ENCODE measurements at places on chromosomes 2 and 18.

DNA sequence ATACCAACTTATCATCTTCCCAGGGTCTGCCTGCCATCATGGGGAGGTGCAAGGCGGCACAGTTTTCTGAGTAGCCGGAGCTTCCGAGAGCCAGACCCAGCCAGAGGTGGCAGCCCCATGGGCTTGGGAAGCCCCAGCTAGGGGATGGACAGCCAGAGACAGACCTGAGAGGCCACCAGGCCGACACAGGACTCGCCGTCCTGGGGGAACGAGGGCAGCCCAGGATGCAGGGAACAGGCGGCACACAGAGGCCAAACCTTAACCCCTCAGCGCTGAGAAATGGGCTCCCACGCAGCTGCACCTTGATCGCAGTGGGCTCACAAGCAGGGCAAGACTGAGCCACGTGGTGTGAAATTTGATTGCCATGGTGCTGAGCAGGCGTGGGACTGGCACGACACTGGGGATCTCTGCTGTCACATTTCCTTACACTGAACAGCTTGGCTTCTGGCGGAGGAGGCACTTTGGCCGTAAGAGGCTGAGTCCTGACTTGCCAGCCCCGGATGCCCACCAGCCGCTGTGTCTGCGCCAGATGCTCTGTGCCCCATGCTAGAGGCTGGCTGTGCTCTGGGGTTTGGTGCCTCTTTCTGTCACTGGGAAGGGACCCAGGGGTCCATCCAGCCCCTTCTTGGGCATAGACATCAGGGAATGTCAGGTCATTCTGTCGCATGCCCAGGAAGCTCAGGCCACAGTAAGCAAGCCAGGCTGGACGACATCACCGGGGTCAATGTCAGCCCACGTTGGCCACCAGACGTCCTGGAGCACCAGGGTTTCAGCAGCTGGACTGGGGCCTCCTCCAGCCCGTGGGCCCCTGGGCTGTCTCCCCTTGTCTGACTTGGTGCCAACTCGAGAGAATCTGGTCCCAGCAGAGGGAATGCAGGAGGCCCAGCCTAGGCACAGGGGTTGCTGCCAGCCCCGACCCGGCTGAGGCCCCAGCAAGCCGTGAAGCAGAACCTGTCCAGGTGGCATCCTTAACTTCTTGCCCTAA lies 312.1 kb upstream of the MYT1L start:
- DNase-seq, result no peak

DNA sequence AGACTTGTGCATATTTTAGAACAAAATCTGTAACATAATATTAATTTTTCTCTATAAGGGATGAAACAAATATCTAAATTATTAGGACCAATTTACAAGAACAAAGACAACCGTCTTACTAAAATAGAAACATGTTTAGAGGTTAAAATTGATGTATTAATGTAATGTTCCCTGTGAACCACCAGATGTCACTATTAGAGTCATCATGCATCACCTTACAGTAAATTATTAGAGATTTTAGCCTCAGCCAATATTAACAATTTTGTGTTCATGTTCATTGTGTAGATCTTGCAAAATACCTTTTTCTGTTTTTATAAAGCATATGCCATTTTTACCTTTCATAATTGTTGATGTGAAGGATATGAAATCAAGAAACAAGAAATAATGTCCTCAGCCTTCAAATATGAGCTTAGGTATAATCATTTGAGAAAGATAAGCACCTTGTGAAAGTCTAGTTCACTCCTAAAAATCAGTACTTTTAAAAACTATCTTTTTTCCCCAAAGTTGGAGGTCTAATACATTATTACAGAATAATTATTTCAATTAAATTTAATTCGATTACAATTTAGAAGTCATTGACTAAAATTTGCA lies 344.3 kb upstream of the KCNH7 start:
- no peak for DNase-seq

- no peak for DNase-seq
Observed at GRCh38 chr2:144088863-144089262, 431.1 kb downstream of the ZEB2 start.

DNA sequence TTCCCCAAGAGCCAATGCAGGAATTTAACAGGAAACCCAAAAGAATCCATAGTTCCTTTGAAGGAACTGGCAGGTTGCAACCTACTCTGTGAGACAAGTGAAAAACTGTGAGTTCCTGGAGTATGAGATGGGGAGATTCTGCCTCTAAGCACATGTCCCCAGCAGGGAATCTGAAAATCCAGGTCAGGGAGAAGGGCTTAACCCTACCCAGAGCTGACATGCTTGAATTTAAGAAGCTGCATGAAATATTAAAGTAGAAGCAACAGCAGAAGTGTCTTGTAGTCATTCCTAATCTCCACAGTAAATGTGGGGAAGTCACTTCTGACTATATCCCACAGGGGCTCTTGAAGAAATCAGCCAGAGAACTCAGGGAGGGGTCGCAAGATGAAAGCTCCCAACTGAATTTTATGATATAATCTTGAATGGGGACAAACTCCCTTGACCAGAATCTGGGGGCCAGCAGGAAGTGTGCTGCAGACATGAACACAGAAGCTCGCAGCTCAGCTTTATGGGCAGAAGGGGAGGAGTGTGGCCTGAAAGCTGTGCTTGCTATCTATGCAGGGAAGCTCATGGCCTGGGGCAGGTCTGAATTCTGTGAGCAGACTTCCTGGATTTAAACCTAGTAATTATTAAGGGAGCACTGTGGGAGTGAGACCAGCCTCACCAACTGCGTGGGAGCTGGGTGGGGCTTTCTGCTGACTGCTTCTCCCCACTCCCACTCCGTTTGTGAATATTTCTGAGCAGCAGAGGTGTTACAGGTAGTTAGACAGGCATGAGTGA lies 184.1 kb upstream of the KYNU start:
- DNase-seq, result no peak

DNA sequence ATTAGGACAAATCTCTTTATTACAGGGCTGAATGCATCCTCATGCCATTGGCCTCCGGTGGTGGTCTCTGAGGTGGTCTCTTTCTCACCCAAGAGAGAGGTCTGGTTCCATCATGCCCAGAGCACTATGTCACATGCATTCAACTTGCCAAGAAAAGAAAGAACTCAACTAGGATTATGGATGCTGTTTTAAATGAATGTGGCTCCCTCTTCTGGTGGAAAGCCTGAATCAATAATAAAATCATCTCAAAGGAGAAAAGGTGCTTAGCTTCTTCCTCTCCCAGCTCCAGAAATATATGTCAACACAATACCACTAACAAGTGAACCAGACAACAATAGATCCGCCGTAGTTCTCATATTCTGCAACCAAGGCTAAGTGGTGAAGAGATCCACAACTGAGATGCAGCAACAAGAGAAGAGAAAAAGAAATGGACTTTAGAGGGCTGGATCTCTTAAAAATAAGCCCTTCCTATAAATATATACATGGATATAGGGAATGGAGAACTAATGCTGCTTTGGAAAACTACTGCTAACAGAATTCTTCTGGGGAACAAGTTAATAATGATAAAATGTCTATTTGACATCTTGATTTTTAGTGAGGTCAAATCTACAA lies 396.8 kb downstream of the NCKAP5 start:
- DNase-seq, result peak; percentile 65

GRCh38 chr18:33156906-33157470 lies 283.5 kb downstream of the CCDC178 start:
- DNase-seq, result no peak

DNA sequence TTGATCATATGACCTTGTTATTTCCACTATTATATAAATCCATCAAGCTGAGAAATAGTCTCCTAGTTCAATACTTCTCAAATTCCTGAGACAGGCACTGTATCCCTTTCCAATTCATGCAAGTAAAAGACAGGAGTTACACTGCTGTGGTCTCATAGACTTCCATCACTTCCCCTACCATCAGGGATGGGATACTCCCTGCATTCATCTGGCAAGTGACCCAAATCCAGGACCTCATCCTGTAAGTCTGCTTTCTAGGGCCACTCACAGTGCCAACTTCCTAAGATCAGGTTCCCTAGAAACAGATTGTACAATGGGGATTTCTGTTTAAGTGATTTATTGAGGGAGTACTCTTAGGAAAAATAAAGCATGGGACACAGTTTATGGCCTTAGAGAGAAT lies 424.0 kb upstream of the CDH7 start:
- no peak for DNase-seq

Measured in hematopoietic multipotent progenitor cell (in vitro differentiated cells).